ENCODE measurements at places on chromosomes 2 and 18.

DNA sequence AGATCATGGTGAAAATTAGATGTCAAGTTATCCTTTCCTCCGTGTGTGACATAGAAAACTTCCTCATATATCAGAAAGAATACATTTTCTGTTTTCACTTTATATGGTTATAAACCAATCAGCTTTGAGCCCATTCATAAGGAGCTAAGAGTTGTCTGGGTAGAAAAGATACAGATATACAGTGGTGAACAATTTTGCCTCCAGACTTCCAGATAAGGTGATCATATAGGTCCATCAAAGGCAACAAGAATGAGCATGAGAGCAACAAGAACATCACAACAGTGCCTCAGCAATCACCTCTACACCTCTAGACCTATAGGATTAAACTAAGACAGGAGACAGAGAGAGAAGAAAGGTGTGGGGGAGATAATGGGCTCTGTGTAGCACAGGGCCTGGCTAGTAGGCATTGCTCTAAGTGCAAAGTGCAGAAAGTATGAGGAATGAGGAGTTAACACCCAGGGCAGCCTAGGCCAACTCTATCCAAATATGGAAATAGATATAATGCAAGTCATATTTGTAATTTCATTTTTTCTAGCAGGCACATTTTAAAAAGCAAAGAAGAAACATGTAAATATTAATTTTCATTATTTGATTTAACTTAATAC, 8.3 kb downstream of the TNP1 start:
- no peak for DNase-seq

GRCh38 chr2:70132244-70133126, 45.2 kb downstream of the PCBP1 start:
- DNase-seq: peak; percentile 62

DNA sequence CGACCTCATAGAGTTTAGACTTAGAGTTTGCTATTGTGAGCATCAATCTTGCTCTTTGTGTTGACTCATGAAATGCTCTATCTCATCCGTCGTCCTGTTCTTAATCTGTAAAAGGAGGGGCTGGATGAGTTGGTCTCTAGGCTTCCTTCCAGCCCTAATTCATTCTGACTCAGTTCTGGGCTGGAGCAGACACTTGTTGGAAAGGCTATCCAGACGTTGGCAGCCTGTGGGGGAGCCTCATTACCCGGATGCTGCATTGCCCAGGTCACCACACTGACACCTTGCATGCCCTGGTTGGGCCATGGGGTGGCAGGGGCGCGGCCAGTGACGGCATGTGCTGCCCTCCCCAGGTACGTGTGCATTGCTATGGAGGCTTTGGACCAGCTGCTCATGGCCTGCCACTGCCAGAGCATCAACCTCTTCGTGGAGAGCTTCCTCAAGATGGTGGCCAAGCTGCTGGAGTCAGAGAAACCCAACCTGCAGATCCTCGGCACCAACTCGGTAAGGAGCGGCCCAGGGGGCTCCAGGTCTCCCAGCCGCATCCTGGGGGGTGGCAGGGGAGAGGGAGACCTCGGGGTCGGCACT, 61.5 kb downstream of the EFR3B start:
- DNase-seq: no peak

- DNase-seq: no peak
These were observed 29.0 kb downstream of the GRHL1 start for GRCh38 chr2:9980520-9980919.

DNA sequence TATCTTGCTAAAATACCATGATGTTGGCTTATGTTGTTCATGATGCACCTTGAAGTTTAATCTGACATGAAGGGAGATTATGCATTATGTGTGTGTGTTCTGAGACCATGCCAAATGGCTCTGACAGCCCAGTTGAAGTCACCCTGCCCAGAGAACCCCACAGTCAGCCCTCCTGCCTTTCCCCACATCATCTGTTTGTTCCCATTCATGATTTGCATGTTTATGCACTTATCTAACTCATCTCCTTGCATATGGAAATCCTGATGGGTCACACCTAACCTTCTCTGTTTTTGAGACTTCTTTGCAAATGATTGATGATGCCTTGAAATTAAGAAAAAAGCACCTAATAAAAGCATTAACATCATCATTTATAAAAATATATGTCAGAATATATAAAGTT, 752.2 kb downstream of the GALR1 start:
- DNase-seq: no peak

DNA sequence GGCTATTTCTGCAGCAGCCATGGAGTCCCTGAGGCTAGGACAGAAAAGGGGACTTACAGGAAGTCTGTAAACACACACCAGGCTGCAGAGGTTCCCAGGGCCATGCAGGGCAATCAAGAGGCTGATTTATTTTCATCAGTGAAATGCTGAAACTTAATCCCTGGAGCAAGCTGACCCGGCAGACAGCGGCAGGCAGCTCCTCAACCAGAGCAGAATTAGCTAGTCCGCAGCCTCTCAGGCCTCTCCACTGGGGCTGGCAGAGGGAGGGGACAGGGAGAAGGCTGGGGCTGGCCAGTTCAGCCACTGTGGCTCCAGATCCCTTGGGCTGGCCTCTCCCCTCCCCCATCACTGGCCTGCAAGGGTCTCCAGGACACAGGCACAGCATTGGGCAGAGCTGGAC, 136.3 kb downstream of the TNS1 start:
- DNase-seq: no peak

- DNase-seq: no peak
These were observed 83.8 kb downstream of the FAM117B start for GRCh38 chr2:202718614-202719013.

GRCh38 chr2:167987558-167987957, 259.8 kb downstream of the STK39 start:
- no peak for DNase-seq

DNA sequence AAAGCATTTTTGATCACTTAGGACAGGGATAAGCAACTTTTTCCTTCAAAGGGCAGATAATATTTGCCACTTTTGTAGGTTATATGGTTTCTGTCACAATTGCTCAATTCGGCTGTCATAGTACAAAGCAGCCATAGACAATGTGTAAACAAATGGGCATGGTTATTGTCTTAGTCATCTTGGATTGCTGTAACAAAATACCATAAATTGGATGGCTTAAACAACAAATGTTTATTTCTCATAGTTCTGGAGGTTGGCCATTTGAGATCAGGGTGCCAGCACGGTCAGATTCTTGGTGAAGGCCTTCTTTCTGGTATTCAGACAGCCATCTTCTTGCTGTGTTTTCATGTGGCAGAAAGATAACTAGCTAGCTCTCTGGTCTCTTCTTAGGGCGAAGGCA, 91.2 kb downstream of the TAF4B start:
- no peak for DNase-seq

DNA sequence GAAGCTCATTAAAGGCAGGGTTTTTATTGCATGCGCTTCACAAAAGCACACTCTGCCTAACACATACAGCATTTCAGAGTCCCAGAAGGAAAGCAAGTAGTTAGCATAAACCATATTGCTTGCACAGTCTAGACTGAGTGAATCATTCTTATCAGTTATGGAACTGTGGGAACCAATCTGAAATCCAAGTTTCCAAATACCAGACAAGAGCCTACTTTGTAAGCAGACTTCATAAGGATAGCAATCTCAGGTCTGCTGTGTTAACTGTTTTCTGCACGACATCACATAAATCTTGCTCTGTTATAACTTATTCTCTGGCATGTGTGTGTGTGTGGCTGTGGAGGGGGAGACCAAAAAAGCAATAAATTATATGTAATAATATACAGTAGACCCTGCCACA, 608.1 kb upstream of the REG3G start:
- DNase-seq: no peak

- DNase-seq: no peak
These were observed 20.6 kb upstream of the EXOC6B start for GRCh38 chr2:72846171-72847095.

- DNase-seq: no peak
These were observed 20.9 kb upstream of the SETBP1 start for GRCh38 chr18:44659771-44660170.

DNA sequence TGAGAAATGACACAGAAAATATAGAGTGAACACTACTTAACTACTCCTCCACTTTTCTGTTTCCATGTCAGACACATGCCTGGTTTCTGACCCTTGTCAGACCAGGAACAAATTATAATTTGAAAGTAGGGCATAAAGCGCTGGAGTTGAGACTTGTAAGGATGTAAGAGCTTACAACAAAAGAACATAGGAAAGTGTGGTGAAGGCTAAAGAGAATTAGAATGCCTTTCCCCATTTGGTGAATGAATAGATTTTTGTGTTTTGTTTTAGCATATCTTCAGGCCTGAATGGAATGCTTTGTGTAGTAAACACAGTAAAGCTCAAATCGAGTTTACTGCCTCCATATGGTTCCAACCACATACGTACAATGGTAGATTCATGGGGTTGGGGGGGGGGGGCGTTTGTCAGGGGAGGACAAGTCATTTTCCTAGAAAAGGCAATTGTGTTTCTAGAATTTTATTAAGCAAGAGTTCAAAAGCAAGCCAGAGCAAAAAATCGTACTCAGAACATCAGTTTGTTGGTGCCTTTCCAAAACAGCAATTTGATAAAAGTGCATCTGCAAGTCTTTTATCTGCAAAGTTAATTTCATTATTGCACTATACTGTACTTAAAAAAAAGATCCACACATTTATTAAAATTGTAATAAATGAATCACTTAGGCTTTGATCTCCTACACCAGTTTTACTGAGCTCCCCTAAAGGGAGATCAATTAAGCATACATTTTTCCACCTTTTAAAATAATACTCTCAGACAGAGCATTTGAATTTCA, 30.9 kb downstream of the NRXN1 start:
- no peak for DNase-seq

DNA sequence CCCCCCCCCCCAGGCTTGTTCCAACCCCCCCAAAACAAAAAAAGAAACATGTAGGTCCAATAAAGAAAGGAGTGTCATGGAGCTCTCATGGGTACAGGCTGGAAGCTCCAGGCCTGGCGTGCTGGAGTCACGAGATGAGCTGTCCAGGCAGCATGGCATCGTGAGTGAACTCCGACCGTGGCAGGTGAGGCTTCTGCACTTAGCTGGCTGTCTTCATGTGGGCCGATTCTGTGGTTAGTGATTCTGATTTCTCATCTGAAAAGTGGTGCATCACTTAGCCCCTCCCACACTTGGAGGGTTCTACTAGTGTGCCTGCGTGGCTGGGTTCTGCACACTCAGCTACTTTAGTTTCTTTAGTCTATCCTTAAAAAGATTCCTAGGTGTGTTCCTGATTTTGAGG, 126.4 kb upstream of the MGAT5 start:
- no peak for DNase-seq

Data from NCI-H146 (cell line).